ENCODE measurements at places on chromosomes 12 and 14.

DNA sequence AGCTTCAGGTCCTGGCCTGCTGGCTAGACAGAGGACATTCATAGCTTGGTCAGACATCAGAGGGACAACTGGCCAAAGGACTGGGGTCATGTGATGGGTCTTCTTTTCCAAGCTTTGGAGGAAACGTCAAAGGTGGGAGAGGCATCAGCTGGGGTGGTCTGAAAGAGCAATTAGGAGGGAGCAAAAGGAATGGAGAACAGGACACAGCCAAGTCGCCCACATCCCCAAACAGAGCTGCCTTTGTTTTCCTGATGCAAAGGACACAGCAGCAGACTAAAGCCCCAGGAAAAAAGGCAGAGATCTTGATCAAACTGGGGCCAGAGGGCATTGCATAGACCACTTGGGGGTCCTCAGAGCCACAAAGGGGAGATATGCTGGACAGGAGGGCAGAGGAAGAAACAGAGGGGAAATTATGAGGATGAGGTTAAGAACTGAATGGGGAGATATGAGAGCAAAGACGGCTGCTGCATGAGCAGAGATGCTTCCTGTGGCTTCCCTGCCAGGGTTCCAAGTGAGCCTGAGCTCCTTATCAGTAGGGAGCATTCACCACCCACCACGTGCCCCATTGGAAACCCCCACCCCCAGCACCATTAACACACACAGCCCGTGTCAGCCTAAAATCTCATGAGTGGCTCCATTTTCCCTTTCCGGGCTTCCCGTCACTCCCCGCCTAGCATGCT is 62.4 kb downstream of the ANO2 start:
- DNase-seq: no peak

DNA sequence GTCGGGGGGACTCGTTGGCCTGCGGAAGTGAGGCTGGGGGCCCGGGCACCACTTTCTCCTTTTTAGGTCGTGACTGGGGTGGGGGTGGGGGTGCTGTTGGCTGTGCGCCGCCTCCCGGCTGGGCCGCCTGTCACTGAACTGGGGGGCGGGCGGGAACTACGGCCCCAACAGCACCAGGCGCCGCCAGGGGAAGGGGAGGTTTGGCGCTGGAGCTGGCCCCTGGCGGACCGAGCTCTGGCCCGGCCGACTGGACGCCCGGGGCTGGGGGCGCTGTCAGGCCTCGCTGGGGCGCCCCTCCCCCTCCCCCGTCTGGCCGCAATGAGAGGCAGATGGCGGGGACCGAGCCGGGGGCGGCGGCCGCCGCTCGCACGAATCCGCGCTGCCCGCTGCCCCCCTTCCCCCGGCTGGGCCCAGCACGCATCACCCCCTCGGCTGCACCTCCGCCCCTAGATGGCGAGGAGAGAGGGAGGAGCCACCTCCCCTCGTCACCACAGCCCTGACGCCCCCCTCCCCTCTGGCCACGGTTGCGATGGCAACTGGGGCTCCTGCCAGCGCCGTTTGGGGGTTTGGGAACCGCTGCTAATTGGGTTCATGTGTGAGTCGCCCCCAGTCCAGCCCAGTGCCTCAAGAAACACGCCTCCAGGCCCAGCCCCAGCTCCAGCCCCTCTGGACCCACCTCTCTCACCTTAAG is 723 bp downstream of the NFATC4 start:
- peak; percentile 59 for DNase-seq

- no peak for DNase-seq
Observed at GRCh38 chr14:84961637-84962036, 568.3 kb upstream of the FLRT2 start.

GRCh38 chr14:59195912-59196311 is 7.4 kb downstream of the DAAM1 start:
- DNase-seq: no peak

DNA sequence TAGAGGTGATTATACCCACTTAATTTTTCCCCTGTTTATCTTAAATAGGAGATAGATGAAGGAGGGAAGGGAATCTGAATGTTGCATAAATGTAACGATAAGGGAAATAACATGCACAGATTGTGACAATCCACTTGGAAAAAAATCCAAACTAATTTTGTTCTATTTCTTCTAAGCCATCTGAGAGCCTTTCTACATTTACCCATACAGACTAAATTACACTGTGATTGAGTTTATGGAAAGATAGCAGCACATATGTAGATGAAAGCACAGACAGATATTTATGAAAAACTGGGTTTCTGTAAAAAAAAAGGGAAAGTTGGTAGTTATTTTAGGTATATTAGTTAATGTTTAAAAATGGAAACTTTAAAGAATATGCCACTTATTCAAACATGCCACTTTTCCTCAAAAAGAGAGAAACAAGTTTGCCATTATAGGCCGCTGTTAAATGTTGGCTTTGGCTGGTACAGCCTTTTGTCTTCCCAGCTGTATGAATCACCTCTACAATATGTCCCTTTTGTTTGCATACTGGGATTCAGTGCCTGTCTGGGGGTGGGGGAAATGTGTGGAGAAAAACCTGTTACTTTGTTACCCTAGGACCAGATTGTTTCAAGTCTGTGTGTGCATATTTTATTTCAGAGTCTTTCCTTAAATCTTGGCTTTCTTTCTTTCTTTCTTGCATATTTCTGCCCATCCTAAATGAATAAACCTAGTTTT is 470.2 kb upstream of the LMO3 start:
- DNase-seq: no peak

DNA sequence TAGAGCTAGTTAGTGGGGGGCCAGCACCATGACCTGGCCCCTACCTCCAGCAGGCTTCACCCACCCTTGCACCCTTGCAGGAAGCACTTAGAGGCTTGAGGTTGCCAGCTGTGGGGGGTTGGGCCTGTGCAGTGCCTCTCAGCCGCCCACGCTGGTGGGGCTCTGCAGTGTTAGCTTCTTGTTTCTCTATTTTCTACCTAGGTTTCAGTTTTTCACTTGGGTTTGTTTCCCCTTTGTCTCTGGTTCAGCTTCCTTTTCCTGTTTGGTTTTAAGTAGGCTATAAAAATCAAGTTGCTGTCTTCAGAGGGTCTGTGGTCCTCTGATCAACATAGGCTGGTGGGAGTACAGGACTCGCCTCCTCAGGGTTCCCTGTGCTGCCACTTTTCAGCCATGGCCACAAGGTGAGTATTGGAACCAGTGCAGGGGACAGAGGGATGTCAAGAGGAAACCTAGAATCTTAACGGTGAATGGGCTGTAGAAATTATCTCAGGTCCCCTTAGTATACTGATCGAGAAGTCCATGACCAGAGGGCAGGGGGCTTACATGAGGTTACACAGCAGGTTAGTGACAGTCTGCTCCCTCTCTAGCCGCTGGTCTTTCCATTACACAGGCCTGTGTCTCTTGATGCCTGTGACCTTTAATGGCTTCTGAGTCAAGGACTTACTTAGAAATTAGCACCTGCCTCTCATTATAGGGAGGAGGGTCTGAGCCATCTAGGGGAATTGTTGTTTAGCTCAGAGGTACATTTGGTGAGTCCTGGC is at the start of gene EVL:
TSS of gene EVL (plus strand) at position 312 of the 761 bp plus-strand sequence. CDS start at position 391, 79 bp downstream.
- no peak for DNase-seq

GRCh38 chr14:74474376-74474775 is 18.7 kb downstream of the NPC2 start:
- DNase-seq: no peak

DNA sequence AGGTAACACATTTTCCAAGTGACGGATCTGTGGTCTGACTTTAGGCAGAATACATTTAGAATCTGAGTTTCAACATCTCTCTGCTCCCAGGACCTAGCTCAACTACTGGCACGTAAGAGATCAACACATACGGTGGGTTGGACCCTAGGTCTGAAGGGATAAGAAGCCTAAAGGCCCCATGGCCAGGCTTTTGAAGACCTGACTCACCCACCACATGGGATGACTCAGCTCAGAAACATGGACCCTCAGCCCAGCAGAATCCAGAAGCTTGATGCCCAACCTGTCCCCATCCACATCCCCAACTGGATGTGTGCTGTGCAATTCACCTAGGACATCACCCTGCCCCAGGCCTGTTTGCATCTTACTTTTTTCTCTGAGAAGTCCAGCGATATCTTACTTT is 770.2 kb downstream of the BCL11B start:
- DNase-seq: no peak

GRCh38 chr12:70486588-70486987 is 120.5 kb downstream of the KCNMB4 start:
- no peak for DNase-seq

DNA sequence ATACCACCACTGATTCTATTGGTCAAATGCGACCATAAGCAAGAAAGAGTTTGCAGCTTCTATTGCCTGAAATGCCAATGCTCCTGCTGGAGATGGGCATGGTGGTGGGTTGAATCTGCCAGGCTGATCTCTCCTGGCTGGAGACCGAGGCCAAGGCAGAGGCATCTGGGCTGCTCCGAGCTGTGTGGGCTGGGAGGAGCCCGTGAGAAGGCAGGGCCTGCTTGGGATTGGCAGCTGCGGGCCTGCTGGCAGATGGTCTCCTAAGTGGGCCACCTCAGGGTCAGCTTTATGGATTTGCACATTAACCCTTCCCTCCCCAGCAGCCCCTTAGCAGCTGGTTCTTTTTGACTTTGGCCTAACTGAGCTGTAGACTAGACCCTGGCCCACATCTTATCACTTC is 25.4 kb downstream of the SRRM4 start:
- no peak for DNase-seq

GRCh38 chr14:68791078-68791901 is 1.6 kb downstream of the ZFP36L1 start:
- DNase-seq: no peak

- DNase-seq: no peak
Observed at GRCh38 chr12:55445357-55445756, 1.5 kb downstream of the OR6C2 start.

- no peak for DNase-seq
Observed at GRCh38 chr14:100243020-100243419, 4.1 kb downstream of the YY1 start.

GRCh38 chr12:132388379-132389015 is 59.1 kb upstream of the GALNT9 start:
- DNase-seq: no peak

GRCh38 chr12:58143498-58143995 is 202.2 kb downstream of the ATP23 start:
- no peak for DNase-seq

GRCh38 chr12:104567832-104568486 is 111.2 kb downstream of the CHST11 start:
- no peak for DNase-seq

DNA sequence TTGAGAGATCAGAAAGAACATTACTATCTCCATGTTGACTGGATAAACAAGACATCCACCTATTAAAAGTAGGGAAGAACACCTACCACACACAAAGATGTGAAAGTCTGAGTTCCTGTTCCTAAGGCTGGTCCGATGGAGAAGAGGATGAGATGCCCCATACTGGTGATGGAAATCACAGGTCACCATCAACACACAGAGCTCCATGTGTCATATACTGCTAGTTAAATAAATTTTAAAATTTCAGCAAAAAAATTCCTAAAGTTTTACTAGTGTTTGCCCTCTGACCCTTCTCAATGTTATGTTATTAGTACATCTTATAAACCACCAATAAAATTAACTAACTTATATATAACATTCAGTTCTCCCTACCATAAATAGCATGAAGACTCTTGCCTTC is 59.1 kb downstream of the KCNA5 start:
- DNase-seq: no peak

DNA sequence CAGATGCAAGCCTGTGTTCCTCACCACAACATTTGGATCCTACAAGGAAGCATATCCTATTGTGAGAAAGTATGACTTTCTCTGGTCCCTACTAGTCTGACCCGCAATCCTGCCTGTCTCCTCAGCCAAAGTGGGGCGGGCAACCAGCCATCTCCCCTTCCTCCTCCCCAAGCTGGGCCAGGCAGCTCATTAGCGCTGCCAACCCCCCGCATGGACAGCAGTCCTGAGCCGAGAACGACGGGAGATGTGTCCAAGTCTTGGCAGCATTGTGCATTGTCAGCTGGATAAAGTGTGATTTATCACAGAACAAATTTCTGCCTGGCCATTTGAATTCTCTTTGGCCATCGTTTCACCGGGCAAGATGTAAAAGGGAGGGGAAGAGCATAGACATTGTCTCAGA is 139.4 kb downstream of the SLC15A4 start:
- DNase-seq: no peak

- no peak for DNase-seq
Observed at GRCh38 chr12:95700316-95700785, 90.2 kb downstream of the NTN4 start.

- DNase-seq: no peak
Observed at GRCh38 chr12:111638556-111638955, 39.4 kb upstream of the ATXN2 start.
